Stimulated activated CD4-positive, alpha-beta T cell treated with anti-CD3 and anti-CD28 coated beads, Interleukin-2, amount 100 ng/mL, for 48 hours (primary cell): ENCODE measurements at places on chromosomes 11 and 22.

DNA sequence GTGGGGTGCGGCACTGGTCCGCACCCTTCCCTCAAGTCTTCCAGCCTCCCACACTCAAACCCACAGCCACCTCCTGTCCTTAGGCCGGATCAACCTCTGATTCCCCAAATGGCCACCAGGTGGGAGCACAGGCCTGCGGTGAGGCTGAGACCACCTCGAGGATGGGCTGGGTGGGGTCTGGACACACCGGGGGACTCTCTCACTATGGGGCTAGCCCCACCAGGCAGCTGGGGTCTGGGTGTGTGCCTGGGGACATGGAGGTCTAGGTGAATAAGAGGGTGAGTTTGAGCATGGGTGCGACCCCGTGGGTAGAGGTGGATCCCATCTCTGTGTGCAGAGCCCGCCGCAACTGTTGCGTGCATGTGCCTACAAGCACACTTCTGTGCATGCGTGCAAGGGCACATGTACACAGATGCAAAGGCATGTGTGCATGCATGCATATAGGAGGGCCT is 32.6 kb downstream of the MYO18B start:
- DNase-seq: no peak

DNA sequence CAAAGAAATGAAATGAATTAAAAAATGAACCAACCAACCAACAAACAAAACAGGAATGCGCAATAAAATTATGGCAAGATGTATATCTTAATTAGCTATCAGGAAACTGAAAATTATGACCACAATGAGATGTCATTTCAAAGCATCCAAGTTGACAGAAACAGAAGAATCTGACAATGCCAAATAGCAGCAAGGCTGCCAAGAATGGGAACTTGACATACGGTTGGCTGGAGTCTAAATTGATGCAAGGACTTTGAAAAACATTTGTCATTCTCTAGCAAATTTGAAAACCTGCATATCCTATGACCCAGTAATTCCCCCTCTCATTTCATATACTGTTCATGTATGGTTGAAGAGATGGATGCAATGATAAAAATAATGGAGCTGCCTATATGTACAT is 1262.6 kb downstream of the TBC1D22A start:
- DNase-seq: no peak

- DNase-seq: no peak
These were observed 82.8 kb downstream of the NAT10 start for GRCh38 chr11:34188181-34188580.

DNA sequence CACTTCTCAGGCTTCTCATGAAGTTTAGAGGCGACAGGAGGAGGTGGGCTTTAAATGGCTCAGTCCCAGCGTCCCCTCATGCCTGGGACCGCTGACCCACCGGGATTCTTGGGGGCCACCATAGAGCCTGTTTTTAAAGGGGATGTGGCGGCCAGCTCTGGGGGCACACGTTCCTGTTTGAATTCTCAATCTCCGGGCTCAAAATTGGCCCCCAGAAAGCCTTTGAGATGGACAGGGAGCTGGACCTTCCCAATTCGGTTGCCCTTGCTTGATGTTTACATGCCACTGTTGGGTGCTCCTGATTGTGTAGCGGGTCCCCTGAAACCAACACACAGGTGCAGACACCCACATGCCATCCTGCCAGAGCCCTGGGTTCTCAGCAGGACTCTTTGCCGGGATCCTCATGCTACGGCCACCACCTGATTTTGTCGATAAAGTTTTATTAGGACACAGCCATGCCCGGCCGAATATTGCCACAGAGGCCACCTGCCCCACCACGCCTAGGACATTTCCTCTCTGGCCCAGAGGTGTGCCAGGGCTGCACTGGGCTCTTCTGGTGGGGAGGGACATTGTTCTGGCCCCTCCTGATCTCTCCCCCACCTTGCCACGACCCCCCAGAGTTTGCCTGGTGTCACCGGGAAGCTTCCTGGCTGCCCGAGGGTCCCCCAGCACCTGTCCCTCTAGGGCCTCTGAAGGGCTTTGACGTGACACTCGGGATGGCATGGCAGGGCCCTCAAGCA is 71.6 kb downstream of the KCNQ1 start:
- no peak for DNase-seq

- DNase-seq: no peak
These were observed 938 bp downstream of the LAYN start for GRCh38 chr11:111541254-111542061.

GRCh38 chr11:3905080-3905953 is 49.9 kb downstream of the STIM1 start:
- DNase-seq: peak; percentile 52

DNA sequence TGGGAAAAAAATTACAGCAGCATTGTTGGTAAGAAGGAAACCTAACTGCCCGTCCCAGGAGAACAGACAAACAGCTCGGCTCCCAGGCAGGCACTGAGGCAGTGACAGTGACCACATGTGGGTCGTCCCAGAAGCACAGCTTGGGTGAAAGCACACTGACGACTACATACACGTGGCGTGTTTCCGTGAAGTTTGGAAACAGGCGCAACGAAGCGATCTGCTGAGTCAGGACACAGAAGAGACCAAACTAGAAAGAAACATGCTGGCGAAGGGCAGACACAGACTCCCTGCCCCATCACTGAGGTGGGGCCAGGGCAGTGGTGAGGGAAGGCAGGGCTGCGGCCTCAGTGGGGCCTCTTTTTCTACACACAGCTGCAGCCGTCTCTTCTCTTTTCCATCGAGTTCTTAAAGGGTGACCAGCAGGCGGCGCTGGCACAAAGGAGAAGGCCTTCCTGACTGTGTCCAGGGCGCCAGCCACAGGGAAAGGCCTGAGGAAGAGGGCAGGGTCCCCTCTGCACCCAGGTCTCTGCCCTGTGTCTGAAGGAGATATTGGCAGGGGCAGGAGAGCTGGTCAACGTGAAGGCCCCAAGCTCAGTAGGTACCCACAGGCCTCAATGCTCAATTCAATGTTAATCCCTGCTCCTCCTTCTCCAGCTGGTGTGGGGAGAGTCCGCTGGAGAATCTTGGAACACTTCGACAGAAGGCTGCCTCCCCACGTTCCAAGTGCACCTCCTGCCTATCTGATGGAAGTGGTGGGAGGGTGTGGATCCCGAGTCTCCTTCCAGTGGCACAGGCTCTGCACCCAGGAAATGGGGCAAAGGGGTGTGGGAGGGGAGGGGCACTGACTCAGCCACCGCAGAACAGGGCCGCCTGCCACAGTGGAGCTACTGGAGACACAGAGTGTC is 19.9 kb downstream of the CARS1 start:
- peak; percentile 37 for DNase-seq

- no peak for DNase-seq
These were observed 56.4 kb downstream of the CEP164 start for GRCh38 chr11:117384045-117384444.

GRCh38 chr11:101555366-101555765 is 28.4 kb downstream of the TRPC6 start:
- no peak for DNase-seq

- DNase-seq: no peak
These were observed 27.2 kb downstream of the TBX1 start for GRCh38 chr22:19787849-19788141.

DNA sequence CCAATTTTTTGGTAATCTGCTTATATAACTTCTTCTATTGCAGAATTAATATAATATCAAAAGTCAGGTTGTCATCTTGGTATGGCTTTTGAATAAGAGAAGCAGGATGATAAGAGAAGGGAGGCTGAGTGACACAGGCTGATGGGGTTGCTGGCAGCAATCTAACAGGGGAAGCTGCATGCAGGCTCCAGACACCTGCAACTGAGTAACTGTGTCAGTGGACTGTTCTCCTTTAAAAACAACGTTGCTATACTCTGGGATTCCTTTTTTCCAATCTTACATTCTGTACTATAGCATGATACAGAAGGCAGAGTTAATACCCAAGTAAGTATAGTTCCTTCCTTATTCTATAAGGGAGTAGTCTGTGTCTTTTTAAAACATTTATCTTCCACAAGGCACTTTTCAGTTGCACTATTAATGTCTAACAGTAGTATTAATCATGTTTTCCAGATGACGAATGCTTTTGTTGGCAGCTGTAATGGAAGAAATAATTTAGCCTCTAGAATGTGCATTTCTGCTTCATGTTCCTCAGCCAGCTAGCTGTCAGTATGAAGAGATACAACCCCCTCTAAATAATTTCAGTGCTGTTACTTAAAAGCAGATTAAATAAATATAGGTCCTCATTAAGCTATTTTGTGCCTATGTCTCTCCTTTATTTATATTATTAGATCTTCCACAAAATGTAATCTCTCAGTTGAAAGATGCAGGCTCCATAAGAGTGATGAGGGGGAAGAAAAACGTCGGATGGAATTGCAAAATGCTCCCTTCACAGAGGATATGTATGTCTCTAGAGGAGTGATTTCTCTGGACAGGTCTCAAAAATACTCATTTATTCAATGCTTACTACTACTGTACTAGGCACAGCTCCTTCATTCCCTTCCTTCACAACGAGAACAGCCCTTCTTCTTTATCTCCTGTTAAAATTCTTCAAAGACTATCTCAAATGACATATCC is 50.8 kb downstream of the ATG16L2 start:
- DNase-seq: no peak

- DNase-seq: no peak
These were observed 724.2 kb downstream of the BRD1 start for GRCh38 chr22:49103314-49104059.

DNA sequence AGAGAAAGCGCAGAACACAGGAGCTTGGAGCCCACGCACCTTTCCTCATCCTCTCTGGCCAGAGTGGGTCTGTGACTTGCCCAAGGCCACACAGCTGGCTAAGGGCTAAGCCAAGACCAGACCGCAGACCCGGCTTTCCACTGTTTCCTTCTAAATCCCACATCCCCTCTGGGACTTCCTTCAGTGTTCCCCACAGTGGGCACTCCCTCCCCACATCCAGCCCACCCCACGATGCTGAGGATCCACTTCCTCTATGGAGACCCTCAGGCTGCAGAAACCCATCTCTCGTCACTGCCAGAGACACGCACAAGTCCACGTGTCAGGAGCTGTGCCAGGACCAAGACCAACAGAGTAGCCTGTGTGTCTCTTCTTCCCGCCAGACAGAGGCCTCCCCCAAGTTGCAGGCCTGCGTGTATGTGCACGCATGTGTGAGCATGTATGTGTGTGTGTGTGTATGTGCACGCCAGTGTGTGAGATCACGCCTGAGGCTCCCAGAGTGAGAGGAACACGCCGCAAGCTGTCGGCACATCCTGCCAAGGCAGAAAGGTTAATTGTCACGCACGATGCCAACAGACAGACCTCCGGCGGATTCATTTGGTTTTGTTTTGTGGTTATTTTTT is 21.6 kb downstream of the PDGFB start:
- DNase-seq: no peak

DNA sequence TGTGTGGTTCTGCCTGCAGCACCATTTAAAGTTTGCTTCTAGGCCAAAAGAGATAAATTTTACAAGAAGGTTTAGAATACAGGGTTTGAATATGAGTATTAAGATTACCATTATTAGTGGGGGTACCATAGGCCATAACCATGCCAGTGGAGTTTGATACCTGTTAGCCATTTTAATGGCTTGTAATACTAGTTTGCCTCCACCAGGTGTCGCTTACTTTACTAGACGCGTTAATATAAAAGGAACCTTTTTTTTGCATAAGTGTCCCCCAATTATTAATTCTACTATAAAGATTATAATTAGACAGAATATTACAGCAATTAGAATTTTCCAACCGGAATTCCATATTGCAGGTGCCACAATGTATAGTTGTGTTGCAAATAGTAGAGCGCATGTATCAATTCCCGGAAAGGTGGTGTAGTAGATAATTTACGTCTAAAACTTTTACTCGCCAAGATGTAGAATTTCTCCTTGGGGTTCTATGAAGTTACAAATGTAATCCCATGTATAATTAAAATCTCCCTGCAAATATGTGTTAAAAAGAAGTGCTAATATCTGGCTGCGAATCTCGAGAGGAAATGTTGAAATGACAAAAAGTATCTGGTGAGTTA is 16.1 kb downstream of the MS4A6E start:
- no peak for DNase-seq
